ENCODE measurements at places on chromosomes 4 and X.

- no peak for DNase-seq
Observed at GRCh38 chrX:42524379-42524778, 253.6 kb downstream of the PPP1R2C start.

DNA sequence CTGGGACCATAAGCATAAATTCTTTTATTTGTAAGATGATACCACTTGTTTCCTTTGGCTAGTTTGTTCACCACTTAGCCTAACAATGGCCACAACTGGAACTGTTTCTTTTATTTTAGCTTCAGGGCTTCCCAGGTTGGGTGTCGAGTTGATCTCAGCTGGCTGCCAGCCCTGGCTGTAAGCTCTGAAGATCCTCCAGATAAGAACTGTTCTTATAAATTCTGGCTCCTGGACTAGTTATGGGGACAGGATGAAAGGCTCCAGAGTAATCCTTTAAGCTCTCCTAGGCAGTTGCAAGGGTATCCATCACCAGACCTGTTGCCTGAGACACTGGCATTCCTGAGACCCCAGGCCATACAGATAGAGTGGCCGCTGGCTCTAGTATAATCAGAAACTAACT is 129.4 kb upstream of the ACSL4 start:
- no peak for DNase-seq

DNA sequence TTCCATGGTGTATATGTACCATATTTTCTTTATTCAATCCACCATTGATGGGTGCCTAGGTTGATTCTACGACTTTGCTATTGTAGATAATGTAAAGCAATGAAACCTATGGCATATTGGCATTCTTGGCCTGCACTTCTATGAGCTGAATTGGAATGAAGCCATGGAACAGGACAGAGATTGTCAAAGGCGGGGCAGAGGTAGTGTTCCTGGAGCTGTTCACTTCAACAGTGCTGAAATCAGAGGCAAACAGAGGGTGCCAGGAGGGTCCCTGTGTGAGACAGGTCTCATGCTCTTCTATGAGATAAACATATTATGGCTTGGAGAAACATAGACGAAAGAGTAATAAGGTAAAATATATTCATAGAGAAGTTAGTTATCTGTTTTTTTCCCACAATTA is 342.6 kb upstream of the VCX start:
- no peak for DNase-seq

GRCh38 chrX:1462596-1463251 is 10.0 kb upstream of the ASMTL start:
- peak; percentile 65 for DNase-seq

DNA sequence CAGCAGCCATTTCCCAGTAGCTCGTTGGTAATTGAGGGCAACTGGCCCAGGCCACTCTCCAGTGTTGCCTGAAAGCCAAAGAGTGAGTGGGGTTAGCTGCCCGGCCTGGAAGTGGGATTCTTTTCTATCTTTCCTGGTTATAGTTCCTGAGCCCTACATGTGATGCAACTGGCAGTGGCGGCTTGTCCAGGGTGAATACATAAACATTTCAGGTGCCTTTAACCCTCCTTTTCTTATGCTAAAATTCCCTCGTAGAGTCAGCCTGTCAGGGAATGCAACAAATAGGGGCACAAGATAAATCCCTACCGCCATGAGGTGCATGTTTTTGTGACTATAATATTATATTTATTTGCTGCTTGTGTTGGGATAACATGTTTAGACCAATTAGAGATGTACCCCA is 13.4 kb upstream of the HERC5 start:
- no peak for DNase-seq

DNA sequence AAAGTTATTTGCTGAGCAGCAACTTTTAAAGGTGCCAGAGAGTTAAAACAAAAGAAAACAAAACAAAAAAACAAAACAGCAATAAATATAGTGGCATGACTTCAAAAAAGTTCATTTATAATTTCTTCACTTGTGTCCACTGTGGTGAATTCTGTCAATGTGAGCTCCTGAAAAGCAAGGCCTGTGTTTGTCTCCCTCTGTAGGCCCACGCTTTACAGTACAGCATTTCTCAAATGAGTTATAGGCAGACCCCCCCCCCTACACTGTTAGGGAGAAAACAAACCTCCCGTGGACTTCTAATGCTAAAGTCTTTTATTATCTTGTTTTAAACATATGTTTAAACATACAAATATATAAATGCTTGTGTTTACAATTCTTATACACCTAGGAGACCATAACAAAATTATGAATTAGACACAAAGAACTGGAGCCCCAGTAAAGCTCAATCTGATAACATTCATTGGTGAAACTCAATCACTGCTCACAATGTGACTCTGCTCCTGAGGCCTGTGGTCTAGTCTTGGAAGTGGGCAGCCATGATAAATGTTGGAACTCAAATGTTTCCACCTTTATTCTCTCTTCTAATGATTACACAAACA is 47.0 kb upstream of the SCOC start:
- no peak for DNase-seq

DNA sequence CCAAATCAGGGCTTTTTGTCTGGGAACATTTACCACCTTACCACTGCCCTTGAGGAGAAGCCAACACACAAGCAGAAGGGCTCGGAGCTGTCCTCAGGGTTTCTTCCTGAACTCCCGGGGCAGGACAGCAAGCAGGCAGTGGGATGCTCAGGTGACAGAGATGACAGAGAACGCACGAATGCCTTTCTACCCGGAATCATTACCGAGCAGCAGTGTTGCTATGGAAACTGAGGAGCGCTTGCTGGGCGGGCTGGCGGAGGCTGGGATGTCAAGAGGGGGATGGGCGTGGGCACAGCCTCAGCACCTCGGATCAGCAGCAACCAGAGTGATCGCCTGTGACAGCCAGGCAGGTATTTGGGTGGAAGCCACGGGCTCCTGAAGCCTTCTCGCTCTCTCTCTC is 17.8 kb downstream of the SSR4 start:
- no peak for DNase-seq

DNA sequence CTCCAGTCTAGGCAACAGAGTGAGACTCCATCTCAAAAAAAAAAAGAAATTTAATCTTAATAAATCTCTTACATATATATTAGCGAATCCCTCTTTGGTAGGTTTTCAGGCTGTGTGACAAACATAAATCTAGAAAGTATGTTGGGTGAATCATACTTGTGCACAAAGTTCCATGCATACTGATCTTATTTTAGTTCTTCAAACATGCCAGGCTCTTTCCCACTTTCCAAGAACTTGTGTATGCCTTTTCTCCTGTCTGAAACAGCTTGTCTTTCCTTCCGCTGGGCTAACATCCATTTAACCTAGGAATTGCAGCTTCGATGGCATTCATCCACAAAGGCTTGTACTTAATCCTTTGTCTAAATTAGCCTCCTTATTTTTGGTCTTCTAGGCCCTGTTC is 156.6 kb upstream of the CASK start:
- no peak for DNase-seq

- no peak for DNase-seq
Observed at GRCh38 chr4:115332078-115332477, 218.7 kb upstream of the NDST4 start.

DNA sequence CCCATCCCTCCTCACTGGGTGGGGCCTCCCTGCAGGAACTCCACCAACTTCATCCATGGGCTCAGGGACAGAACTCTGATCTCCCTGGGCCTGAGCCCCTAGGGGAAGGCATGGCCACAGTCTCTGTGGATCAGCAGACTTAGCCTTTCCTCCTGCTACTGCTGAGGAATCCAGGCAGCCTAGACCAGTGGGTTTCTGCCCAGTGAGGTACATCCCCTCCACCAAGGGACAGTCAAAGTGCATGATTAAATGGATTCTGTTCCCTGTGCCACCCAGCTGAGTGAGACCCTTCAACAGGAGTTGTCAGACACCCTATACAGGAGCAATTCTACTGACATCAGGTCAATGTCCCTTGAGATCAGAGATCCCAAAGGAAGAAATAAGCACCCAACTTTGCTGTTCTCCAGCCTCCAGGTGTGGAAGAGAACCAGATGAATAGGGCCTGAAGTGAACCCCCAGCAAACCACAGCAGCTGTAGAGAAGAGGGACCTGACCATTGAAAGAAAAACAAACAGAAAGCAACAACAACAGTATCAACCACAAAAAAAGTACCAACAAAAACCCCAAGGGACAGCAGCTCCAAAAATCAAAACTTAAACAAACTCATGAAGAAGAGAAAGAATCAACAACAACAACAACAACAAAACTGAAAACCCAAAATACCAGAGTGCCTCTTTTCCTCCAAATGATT is 84.8 kb downstream of the CHIC1 start:
- no peak for DNase-seq

DNA sequence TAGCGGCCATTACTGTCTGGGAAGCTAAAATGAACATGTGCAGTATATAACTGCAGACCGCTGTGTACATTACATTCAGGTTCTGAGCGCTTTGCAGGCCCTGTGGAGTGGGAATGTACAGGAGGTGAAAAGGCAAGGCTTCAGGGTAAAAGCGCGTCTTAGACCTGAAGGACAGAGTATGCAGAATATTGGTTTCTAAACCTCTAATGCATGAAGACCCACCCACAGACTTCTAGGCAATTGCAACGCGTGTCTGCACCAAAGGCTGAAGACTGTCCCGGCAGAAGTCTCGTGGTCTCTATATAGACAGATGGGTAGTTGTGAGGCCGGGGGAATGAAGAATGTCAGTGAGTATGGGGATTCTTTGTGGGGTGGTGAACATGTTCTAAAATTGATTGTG is 5.4 kb downstream of the MAP7D2 start:
- no peak for DNase-seq

DNA sequence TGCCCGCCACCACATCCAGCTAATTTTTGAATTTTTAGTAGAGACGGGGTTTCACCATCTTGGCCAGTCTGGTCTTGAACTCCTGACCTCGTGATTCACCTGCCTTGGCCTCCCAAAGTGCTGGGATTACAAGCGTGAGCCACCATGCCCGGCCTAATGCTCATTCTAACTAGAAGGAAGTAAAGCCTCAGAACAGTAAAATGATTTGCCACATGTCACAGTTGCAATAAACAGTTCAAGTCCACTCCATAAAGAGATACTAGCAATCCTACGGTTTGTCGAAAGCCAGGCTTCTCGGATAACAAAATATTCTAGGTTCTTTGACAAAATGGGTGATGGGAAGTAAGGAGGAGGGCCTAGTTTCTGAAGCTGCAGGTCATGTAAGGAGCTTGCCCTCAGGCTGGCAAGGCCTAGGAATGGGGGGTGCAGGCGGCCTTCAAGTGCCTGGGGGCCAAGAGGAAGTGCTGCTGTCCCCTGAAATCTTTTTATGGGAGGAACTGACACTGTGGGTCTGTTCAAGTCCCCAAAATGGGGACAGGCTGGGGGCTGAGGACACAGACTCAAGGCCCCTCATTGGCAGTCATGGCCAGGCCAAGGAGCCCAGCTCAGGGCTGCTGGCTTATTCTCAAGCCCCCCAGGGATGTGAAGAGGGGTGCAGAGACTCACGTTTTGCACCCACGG is 31.8 kb upstream of the ACSL1 start:
- no peak for DNase-seq

DNA sequence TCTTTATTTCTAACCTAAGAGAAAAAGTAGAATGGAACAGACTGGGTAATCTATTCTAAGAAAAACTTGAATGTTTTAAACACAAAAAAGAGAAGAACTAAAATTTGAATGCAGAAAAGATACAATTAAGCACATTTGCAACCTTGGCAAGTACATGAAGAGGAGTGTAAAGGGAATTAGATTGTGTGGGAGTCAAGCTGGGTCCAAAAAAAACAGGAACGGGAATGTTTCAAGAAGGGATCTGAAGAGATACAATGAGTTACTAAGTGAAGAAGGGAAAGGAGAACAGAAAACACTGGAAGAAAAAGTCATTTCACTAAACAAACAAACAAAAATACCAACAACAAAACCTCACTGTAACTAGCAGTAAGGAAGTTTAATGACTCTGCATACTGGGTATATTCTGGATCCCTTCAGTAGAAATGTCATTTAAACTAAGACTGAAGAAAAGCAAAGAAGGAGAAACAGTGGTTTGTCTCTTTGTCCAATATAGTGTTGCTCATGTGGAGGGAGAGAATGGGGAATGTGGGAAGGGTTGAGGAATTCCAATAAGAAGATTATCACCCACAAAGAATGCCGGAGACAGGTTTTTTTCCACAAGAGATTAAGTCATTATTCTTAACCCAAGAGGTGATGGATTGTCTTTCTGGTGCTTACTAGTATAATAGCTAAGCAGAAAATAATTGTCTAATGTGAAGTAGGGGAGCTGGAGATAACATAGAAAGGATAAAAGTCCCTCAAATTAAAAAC is 50.4 kb upstream of the PTPN13 start:
- no peak for DNase-seq

GRCh38 chr4:185472103-185472542 is 590 bp upstream of the CCDC110 start:
- DNase-seq, result no peak

DNA sequence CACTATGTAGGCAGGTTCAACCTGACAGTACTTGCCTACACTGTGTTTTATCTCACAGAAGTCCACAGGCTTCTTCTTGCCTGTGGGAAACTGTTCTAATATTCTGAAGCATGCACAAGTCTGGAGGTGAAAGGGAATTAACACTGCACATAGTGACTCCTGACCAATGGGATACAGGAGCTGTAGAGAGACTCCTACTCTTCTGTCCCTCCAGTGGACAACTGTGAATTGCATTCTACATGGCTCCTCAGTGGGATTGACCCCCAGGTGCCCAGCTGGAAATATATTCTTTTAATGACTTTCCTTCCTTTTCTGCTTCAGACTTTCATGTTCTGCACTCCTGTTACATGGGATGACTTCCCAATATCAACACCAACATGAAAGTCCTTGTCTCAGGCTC is 8.2 kb upstream of the YIPF6 start:
- no peak for DNase-seq

- DNase-seq, result no peak
Observed at GRCh38 chrX:29318012-29318411, 730.8 kb downstream of the IL1RAPL1 start.

- DNase-seq, result no peak
Observed at GRCh38 chr4:111221371-111221770, 598.5 kb upstream of the PITX2 start.

DNA sequence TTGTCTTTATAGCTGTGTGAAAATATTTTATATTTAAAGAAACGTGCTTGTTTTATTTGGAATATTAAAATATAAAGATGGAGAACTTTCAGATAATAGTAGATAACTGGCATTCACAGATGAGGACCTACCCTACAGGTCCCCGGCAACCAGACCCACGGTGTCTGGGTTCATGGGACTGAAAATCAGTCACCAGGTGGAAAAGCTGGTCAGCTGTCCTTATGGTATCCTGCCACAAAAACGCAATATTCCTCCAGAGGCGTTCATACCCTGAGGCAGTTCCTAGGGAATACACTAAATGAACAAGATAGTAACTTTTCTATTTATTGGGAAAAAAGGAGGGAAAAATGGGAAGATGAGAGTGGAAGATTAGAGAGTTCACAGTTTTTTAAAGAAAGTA is 1.2 kb downstream of the TLR6 start:
- DNase-seq, result no peak
